ENCODE measurements at places on chromosomes 12 and 14. TPM values are rescaled to one million over a fixed set of nuclear protein-coding genes. Genes with fewer than 3 reads are reported as not detected.

- no peak for DNase-seq
Observed at GRCh38 chr12:12898911-12899511, 7.6 kb downstream of the GPRC5A start.

C1S gene
- total RNA-seq, result 200 TPM

DNA sequence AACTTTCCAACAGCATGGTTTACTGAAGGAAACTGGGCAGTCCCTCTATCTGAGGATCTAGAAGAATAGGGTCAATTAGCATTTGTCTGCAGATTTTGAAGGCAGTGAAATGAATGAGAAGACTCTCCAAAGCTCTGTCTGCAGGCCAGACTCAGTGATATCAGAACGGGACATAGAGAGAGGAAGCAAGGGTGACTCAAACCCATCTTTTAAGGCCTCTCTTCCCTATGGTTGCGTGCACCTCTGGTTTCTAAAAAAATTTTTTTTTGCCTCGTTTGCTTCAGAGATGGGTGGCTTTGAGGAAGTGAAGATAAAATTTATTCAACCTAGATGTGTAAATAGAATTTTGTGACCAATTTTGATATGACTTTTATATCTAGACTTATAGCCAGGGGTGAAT is 71.9 kb upstream of the HOXC13 start:
- no peak for DNase-seq

DNA sequence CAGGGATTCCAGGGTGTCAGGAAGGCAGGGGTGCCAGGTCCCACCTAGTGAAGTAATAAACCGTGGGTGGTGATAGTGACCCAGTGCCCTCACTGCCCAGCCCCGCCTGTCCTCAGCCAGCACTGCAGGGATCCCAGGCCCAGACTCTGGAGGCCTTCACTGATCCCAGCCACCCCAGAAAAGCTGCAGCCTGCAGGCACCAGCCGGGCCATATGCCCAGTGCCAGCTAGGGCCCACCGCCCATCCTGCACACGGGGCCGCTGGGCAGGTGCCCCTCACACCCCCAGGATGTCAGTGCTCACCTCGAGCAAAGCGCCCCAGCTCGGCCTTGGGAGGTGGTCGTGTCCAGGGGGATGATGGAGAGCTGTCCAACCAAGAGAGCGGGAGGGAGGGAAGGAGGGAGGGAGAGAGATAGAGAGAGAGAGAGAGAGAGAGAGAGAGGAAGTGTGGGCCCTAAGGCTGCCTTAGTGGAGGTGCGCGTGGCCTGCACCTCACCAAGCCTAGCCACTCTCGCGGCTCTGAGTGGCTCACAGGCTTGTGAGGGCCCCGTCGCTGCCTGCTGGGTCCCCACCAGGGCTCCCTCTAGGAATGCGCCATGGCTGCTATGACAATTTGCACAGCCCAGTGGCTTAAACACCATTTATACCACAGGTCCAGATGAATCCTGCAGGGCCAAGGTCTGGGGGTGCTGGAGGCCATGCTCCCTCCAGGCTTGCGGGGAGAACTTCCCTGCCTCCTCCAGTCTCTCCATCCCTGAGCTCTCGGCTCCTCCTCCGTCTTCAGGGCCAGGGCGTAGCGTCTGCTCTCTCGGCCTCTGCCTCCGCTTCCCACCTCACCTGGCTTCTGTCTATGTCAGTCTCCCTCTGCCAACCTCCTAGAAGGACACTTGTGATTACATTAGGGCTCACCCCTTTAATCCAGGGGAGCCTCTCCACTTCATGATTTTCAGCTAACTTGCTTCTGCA is 401.0 kb downstream of the TMEM121 start:
- no peak for DNase-seq

- DNase-seq, result no peak
Observed at GRCh38 chr14:35346738-35347322, 54.6 kb downstream of the PSMA6 start.

BEGAIN gene
- total RNA-seq, result 1.4 TPM

ENDOU gene
- total RNA-seq, result not detected

RITA1 gene
- 16.2 TPM for total RNA-seq

DNA sequence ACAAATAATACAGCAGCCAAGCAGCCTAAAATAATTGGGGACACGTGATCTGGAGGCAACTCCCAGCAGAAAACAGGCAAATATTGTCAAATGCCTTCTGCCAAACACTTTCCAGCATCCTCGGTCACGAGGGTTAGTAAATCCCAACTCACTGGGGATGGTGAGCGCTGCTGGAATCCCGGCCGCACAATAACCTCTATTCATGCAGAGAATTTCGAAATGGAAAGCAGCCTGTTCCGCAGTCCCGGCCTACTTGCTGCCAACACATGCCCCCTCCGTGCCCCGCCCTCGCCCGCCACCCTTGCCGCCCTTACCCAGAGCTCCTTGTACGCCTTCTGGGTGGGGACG is 62.2 kb downstream of the RFX4 start:
- DNase-seq, result no peak

ATXN2 gene
- total RNA-seq, result 19.2 TPM

KRT7 gene
- 5.7 TPM for total RNA-seq

GRCh38 chr14:54727929-54728328 is 161.0 kb downstream of the SAMD4A start:
- peak; percentile 72 for DNase-seq

- no peak for DNase-seq
Observed at GRCh38 chr12:6846316-6846869, 4.7 kb downstream of the CDCA3 start.

IKBIP gene
- 125 TPM for total RNA-seq

DNA sequence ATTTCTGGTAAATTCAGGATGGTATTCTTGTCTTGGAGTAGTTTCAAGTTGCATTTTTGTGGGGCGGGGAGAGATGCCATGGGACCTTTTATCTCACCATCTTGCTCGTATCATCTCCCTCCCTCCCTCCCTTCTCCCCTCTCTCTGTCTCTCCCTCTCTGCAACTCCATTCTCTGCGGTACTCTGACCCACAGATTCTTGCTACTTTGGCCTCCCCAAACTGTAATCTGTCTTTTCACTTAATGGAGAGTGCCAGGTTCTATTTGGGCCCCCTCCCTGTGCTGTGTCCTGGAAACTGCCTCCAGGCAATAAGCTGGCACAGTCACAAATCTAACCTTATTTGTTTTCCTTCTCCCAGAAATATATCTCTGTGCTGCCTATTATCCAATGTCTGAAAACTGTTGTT is 175.2 kb downstream of the PAWR start:
- DNase-seq, result no peak

DNA sequence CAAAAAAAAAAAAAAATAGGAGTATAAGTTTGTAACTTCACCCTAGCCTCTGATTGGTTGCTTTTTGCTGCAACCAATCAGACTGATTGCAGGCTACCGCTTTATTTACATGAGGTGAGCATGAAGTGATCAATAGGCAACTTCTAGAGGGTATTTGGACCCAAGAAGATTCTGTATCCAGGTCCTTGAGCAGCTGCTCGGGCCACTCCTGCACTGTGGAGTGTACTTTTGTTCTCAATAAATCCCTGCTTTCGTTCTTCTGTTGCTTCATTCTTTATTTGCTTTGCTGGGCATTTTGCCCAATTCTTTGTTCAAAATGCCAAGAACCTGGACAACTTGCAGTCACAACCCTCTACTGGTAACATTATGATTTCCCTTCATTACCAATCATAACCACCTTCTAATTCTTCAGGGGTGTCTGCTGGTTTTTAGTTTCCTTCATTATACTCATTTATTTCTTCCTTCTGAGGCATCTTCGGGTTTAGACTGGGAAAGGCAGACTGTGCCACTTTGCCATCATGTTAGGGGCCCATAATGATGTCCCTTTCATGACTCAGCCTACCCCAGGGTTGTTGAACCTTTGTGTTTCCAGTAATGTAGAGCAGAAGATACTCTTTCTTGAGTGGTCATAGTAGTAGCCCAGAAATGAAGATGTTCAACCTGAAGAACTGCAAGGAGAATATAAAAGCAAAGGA is 43.4 kb upstream of the LIMA1 start:
- peak; percentile 56 for DNase-seq

- no peak for DNase-seq
Observed at GRCh38 chr12:38930990-38931389, 25.6 kb upstream of the CPNE8 start.

ACOT4 gene
- 0.38 TPM for total RNA-seq

Data from GM23248 (cell line).